ENCODE measurements at places on chromosomes 5 and 9.

- no peak for DNase-seq
Observed at GRCh38 chr5:66969484-66969883, 227.1 kb downstream of the CD180 start.

DNA sequence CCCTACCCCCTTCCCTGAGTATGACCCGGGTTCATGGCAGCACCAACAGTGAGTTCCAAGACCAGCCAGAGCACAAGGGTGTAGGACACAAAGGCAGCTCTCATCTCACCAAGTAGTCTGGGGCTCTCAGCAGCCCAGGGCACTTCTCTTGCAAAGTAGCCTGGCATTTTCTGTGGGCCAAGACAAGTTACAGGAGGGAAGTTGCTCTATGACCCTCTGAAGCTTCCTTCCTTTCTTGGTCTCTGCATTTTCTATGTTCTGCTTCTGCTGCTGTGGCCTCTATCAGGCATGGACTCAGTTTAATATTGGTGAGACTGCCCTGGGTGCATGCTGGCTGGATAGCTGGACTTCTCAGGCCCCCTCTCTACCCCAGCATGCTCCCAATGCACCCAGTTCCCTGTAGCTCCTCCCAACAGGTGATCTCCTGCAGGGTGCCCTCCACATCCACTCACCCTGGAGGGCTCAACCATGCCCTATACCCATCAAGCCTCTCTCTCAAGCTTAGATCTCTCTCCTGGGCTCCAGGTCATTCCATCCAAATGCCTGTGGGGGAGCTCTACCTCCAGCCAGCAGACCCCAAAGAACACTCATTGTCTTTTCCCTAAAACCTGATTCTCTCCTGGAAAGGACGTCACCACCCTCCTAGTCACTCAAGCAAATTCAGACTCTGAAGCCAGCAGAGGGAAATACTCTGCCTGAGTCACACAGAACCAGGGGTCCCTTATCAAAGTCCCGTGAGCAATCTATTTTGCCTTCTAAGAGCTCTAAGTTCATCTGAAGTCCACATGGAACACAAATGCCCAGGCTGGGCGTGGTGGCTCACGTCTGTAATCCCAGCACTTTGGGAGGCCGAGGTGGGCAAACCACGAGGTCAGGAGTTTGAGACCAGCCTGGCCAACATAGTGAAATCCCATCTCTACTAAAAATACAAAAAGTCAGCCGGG lies 13.8 kb downstream of the TBC1D2 start:
- DNase-seq, result no peak

GRCh38 chr5:173568703-173569102 lies 47.7 kb downstream of the BOD1 start:
- DNase-seq, result no peak

DNA sequence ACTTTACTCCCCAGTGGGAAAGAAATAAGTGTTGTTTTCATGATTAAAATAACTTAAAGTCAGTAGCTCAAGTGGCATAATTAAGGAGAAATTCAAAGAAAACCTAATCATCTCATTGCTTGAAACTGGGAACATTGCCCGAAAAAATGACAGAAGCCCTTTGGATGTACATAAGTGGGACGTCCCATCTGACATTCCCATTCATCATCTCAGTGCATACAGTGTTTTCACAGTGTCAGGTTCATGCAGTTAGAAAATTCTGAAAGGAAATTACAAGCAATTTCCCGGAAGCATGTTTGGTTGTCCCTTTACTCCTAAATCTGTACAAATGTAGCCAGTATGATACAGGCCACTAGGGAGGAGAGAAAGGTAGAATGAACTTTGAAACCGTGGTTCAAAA lies 95.6 kb downstream of the ADAMTS16 start:
- no peak for DNase-seq

DNA sequence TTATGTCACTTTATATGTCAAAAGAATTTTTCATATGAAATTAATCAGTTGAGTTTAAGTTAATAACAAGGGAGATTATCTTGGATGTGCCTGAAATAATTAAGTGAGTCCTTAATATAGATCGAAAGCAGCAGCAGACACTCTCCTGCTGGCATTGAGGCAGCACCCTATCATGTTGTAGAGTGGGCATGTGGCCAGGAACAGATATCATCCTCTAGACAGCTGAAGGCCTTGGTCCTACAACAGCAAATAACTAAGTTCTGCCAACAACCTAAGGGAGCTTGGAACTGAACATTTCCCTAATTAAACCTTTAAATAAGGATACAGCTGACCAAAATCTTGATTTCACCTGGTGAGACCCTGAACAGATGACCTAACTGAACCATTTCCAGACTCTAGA lies 25.8 kb upstream of the UGT3A1 start:
- DNase-seq, result no peak

DNA sequence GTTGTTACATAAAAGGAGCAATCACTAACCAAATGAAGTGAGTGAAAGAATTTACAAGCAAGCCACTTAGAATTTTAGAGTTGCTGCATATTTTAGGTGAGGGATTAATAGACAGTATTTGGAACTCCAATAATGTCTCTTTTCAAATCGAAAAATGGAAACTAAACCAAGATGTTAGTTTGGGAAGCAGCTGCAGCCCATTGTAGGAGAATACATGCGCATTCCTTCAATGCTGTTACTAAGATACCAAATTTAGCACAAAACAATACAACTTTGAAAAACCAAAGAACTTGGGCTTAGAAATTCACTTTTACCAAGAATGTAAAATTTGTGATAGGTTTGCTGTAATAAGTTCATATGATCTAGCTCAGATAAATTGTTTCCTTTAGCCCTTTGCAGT lies 411.8 kb upstream of the CDH6 start:
- DNase-seq, result no peak
